ENCODE measurements at places on chromosomes 6 and 20.

DNA sequence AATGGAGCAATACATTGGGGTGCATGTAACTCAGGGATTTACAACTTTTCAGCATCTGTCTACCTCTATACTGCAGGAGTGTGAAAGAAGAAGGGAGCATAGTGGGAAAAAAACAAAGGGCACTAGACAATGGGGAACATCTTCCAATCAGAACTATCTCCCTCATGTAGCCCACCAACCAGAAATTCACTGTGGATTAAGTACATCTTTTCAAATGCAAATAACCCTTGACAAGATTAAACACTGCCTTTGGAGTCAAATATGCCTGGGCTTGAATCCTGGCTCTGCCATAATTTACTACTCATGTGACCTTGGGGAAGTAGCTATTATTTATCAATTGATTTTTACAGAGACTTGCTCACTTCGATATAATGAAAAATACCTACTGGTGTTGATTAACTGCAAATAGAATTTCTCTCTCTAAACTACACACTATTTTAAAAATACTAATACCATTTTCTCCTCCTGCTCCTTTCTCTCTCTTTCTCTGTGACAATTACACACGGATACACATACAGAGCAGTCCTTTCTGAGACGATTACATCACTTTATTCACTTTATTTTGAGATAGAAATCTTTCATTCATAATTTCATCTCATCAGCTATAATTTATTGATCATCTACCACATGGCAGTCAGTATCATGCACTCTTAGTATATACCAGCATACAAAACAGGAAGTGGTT lies 783.7 kb downstream of the FRK start:
- DNase-seq = no peak

GRCh38 chr20:7078804-7079203 lies 311.3 kb downstream of the BMP2 start:
- DNase-seq = no peak

GRCh38 chr6:140445474-140446004 lies 1071.1 kb upstream of the CITED2 start:
- DNase-seq = no peak

- DNase-seq = no peak
Measured at GRCh38 chr6:165819394-165819793, 156.4 kb upstream of the PDE10A start.

DNA sequence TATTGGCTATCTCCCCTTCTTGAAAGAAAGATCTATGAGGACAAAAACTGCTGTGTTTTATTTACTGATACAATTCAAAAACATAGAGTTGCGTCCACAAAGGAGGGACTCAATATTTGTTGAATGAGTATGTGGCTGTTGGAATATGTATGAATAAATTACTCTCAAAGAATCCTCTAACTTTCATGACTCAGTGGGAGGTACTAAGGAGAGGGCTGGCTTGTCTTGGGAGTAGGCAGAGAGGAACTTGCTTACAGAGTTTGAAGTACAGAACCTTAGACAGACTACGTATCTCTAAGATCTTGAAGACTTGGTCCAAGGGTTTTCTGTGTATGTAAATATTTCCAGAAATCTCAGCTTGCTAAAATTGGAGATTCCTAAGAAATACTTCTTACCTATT lies 504.0 kb upstream of the PTCHD4 start:
- no peak for DNase-seq

DNA sequence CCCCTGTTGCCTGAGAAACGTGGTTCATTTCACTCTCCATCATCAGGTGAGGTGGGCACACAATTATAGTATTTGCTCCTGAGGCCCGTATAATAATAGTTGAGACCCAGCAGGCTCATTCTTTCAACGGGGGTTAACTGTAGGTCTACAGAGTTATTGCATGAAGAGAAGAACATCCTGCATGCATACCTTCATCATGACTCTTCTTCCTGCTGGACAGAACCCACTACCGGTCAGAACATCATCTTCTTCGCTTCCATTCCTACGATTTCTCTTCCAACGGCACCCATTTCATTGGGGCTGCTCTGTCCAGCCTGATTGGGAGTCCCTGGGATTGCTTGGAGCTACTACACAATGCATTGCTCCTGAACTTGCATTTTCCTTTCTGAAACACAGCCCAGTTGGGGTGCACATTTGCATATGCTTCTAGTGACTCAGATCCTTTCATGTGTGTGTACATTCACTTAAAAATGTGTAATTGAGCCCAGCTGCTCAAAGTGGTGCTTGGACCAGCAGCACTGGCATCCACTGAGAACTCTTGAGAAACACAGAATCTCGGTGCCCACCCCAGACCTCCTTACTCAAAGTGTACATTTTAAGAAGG lies 57.4 kb downstream of the SLC24A3 start:
- no peak for DNase-seq

GRCh38 chr20:47677635-47678453 lies 107.4 kb downstream of the SULF2 start:
- DNase-seq = no peak

DNA sequence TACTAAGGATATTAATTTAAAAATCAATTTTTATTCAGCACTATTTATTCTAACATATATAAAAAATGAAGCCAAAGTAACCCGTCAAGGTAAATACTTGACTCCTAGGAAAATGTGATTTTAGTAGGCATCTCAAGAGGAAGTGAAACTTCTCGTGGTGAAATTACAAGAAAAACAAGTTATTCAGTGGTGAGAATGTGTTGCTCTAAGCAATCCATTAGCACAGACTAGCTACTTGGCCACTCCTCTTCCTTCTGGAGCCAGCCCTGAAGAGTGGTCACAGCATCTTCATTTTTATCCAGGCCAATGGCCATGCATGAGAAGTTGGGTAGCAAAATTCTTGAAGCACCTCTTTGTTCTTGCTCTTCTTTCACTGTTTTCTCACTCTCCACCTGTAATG lies 40.4 kb upstream of the GFRAL start:
- DNase-seq = no peak

- no peak for DNase-seq
Measured at GRCh38 chr20:44407402-44408184, 52.1 kb downstream of the HNF4A start.

- DNase-seq = no peak
Measured at GRCh38 chr20:43514648-43514999, 7.1 kb downstream of the L3MBTL1 start.

- DNase-seq = no peak
Measured at GRCh38 chr6:32967151-32968091, 973 bp upstream of the BRD2 start.

- no peak for DNase-seq
Measured at GRCh38 chr20:63553933-63554290, at the start of gene FNDC11. FNDC11 (plus strand) TSS chr20:63554159; CDS start chr20:63555664, 1,505 bp downstream.

DNA sequence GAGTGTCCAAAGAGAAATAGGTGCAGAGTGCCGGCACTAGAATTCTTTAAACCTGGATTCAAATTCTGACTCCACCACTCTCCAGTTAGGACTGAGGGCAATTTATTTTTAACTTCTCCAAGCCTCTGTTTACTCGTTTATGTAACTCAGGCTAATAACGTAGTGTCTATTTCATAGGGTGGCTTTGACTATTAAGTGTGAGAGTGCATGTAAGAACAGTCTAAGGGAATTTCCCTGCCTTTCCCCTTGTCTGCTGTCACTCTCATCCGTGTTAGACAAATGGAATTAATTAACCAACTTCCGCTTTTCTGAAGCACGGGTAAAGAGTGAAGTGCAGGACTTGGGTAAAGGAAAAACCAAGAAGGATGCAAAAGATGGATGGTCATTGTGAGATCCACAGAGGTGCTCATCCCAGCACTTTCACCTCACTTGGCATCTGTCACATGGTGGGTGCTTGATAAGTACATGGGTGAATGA lies 4.1 kb upstream of the ZKSCAN8 start:
- DNase-seq = no peak

DNA sequence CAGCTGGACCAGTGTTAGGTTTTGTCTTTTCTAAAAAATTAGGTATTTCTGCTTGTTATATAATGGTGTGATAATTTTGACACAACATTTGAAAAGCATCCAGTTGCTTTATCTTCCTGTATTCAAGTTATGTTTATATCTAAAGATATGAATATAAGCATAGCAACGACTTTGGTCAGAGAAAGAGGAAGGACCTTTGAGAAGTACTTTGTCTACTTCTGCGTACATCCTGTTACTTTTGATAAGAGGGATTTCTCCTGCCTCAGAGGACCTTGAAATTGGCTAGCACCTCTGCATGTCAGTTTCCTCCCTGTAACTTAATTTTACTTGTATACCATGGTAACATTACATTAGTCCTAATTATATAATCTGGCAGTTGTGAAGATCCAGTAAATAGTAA lies 24.8 kb downstream of the PHF20 start:
- no peak for DNase-seq

GRCh38 chr6:125919618-125920017 lies 37.0 kb upstream of the HINT3 start:
- DNase-seq = no peak

DNA sequence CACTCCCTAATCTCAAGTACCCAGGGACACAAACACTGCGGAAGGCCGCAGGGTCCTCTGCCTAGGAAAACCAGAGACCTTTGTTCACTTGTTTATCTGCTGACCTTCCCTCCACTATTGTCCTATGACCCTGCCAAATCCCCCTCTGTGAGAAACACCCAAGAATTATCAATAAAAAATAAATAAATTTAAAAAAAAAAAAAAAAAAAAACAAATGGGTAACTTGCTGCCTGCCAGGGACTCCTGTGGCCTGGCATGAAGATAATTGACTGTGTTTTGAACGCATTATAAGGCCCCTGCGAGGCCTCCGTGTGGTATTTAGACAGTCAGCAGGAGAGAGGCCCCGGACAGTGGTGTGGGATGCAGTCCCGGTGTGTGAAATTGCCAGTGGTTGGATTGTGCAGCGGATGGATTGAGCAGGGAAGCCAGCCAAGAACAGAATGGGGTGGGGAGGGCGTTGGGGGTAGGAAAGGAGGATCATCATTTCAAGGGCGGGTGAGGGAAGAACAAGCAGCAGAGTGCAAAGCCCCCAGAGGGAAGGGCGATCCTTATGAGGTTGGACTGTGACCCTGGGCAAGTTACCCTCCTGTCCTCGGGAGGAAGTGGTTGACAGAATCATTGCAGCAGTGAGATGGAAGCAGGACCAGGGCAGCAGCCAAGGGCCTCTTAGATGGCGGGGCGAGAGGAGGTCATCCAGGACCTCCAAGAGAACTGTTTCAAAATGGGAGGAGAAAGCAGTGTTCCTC lies 43.3 kb downstream of the PPARD start:
- no peak for DNase-seq

GRCh38 chr20:45404438-45404837 lies 3.7 kb upstream of the DBNDD2 start:
- no peak for DNase-seq

GRCh38 chr6:16160794-16161193 lies 31.9 kb downstream of the MYLIP start:
- no peak for DNase-seq

DNA sequence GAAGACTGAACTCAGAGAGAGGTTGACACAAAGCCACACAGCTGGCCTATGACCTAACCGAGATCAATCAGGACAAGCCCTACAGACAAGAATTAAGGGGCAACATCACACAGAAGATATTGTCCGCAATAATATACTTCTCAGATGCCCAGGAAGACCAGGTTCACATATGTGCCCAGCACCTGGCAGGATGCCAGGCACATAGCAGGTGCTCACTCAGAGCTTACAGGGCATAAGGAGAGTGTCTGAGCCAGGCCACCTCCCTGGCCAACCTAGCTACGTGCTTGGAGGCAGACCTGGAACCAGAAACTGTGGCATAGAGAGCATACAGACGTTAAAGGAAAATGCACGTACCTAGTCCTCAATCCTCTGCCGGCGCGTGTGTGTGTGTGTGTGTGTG lies 87.0 kb upstream of the LRFN2 start:
- no peak for DNase-seq

GRCh38 chr20:10848810-10849370 lies 175.1 kb upstream of the JAG1 start:
- DNase-seq = no peak

DNA sequence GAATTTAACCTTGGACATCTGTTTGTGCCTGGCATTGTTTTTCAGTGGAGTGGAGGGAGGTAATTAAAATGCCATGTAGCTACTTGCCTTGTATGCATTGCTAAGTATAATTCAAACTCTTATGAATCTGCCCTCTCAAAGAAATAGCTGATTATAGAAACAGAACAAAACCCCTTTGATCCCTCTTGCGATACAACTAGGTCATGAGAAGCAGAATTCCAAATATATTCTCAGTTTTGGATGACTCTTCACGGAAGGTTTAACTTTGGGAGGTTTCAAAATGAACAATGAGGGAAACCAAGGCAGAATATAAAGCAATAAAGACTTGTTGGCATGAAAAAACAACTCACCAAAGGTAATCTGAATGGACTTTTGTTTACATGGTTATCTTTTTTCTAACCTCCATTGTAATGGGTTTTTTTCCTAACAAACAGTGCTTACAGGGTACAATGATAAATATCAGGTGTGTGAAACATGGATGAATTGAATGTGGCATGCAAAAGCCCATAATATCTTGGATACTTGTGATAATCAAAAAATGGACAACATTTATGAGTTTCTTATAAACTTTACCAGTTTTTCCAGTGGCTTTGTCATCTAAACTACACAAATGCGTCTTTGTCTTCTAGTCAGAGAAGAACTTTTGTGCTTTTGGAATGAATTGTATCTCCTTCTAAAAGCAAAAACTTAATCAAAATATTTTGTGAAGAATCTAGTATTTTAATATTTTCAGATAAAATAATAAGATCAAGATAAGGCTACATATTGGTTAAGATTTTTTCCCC lies 15.7 kb upstream of the HEY2 start:
- no peak for DNase-seq

- DNase-seq = no peak
Measured at GRCh38 chr20:62307226-62308101, 4.7 kb downstream of the ADRM1 start.

GRCh38 chr6:70151616-70152015 lies 151.3 kb downstream of the COL9A1 start:
- no peak for DNase-seq

DNA sequence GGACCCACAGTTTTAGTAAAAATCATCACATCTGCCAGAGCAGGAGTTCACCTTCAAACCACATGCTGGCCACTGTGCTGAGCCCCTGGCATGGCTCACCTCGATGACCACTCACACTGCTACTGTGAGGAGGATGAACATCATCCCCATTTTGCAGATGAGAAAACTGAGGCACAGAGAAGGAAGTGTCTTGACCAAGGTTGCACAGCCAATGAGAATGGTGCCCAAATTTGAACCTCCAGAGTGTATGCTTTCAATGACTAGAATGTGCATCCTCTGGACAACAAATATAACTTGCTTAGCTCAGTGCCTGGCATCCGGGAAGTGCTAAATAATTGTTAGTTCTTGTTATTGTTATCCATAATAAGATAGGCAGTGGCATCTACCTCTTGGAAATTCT lies 37.2 kb upstream of the FAM83D start:
- DNase-seq = no peak

- DNase-seq = no peak
Measured at GRCh38 chr6:46263707-46264086, 92.9 kb upstream of the ENPP5 start.

- DNase-seq = no peak
Measured at GRCh38 chr6:8707956-8708772, 272.8 kb upstream of the SLC35B3 start.

GRCh38 chr20:33853507-33853813 lies 42.3 kb downstream of the CHMP4B start:
- no peak for DNase-seq

Data from SIG-M5 (cell line).